ENCODE measurements at places on chromosomes 12 and 14. TPM values are rescaled to one million over a fixed set of nuclear protein-coding genes. Genes with fewer than 3 reads are reported as not detected.

The AICDA gene
- total RNA-seq = 0.12 TPM

DNA sequence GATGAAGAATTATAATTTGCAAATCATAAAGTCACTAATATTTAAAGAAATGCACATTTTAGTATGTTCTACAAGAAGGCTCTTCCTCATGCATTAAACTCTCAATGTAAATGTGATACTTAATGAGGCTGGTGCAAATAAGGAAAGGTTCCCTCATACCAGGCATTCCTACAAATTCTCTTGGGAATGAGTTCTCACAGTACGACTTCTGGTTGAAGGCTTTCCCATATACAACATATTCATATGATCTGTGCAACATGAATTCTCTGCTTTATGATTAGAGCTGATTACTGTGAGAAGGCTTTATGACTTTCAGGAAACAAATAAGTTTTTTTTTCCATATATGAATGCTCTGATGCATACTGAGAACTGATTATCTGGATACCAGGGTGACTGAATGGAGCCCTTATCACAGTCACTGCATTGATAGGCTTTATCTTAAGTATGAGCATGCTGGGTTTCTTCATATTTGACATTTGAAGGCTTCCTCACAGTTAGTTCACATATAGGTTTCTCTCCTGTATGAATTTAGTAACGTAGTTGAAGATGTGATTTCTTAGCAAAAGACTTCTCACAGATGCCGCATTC lies 293.9 kb downstream of the RAD51B start:
- DNase-seq = no peak
- H3K36me3 ChIP-seq = no peaks in the 10 kb centered on the region
- H3K4me1 ChIP-seq = peaks cover 27% of the 10 kb centered on the region
- no peak overlapping the region for H3K4me3 ChIP-seq
- H3K27ac ChIP-seq = peak overlapping the region; percentile 41

GRCh38 chr14:50542941-50543418 lies 10.6 kb upstream of the MAP4K5 start:
- H3K4me1 ChIP-seq = no peaks in the 10 kb centered on the region
- H3K27me3 ChIP-seq = no peaks in the 10 kb centered on the region
- H3K4me3 ChIP-seq = no peak overlapping the region
- peak; percentile 74 for DNase-seq
- no peaks in the 10 kb centered on the region for H3K36me3 ChIP-seq

DNA sequence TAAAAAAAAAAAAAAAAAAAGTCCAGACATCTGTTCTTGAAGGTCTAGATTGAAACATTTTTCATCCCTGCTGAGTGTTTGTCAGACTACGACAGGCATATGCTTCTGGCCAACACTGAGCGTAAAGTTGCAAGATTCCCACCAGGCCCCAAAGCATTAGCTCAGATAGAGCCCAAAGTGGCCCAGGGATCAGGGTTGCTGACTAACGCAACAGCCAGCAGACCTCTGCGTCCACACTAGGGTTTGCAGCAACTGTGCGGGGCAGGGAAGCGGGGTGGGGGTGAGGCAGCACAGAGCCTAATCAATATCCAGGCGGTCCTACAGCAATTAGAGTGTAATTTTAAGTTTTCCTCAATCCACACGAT lies 55.7 kb downstream of the SSH1 start:
- no peak overlapping the region for H3K4me3 ChIP-seq
- no peaks in the 10 kb centered on the region for H3K27me3 ChIP-seq
- no peaks in the 10 kb centered on the region for H3K36me3 ChIP-seq
- peak; percentile 53 for DNase-seq

The BATF gene
- not detected for total RNA-seq
